ENCODE measurements at places on chromosomes 1 and 21. TPM values are rescaled to one million over a fixed set of nuclear protein-coding genes. Genes with fewer than 3 reads are reported as not detected.

- H3K4me1 ChIP-seq: peaks cover 42% of the 10 kb centered on the region
- H3K27ac ChIP-seq: no peak overlapping the region
- no peak for DNase-seq
- H3K36me3 ChIP-seq: peaks cover 17% of the 10 kb centered on the region
These were observed 24.7 kb downstream of the KIAA0040 start for GRCh38 chr1:175167861-175168260.

GRCh38 chr1:103949779-103950178 is 200.1 kb downstream of the AMY1C start:
- no peaks in the 10 kb centered on the region for H3K36me3 ChIP-seq
- no peaks in the 10 kb centered on the region for H3K4me1 ChIP-seq

- DNase-seq: no peak
- H3K4me3 ChIP-seq: no peak overlapping the region
- H3K27me3 ChIP-seq: no peaks in the 10 kb centered on the region
- H3K4me1 ChIP-seq: no peaks in the 10 kb centered on the region
- H3K36me3 ChIP-seq: no peaks in the 10 kb centered on the region
These were observed 16.6 kb upstream of the ADORA3 start for GRCh38 chr1:111520053-111520452.

DNA sequence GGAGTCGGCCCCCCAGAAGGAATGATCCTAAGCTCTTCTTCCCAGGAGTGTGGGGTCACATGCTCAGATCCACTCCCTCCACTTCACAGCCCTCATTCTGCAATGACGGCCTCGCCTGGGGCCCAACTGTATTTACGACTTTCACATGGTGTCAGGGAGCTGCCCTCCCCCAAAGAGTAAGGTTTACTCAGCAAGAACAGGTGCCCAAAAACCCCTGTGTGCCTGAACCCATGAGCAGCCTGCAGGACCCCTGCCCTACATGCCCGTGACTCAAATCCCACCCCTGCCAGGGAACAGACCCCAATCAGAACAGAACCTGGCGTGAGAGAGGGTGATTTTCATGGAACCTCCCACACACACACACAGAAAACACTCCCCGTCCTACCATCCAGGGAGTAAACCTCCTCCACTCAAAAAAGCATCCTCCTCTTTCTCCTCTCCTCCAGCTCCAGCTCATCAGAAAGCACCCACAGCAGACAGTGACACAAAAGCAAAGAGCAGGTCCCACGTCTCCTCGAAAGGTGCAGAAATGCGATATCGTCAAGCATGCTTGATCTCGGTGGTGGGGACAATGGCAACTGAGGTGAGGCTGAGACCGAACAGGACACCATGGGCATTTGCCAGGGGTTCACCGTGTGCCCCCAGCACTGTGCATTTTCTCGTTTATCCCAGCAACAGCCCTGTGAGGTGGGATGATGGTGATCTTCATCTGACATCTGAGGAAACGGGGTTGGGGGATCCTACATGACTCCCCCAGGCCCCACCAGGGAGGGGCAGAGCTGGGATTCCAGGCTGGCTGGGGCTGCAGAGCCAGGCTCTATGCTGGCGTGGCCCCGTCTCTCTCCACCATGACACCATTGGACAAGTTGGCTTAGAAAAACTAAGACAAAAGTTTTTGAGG is 397.9 kb downstream of the NPHP4 start:
- no peak overlapping the region for H3K27ac ChIP-seq
- DNase-seq: no peak
- H3K36me3 ChIP-seq: no peaks in the 10 kb centered on the region
- H3K27me3 ChIP-seq: peaks cover 13% of the 10 kb centered on the region
- H3K4me1 ChIP-seq: no peaks in the 10 kb centered on the region

- no peaks in the 10 kb centered on the region for H3K36me3 ChIP-seq
- peak; percentile 61 for DNase-seq
- H3K4me1 ChIP-seq: peaks cover 13% of the 10 kb centered on the region
- H3K27me3 ChIP-seq: no peaks in the 10 kb centered on the region
- peak overlapping the region; percentile 57 for H3K4me3 ChIP-seq
These were observed 76.7 kb downstream of the ARHGEF16 start for GRCh38 chr1:3530926-3531818.

GRCh38 chr1:65260851-65261473 is 48.4 kb upstream of the DNAJC6 start:
- DNase-seq: peak; percentile 59
- no peak overlapping the region for H3K27ac ChIP-seq
- H3K4me3 ChIP-seq: no peak overlapping the region
- H3K27me3 ChIP-seq: no peaks in the 10 kb centered on the region

DNA sequence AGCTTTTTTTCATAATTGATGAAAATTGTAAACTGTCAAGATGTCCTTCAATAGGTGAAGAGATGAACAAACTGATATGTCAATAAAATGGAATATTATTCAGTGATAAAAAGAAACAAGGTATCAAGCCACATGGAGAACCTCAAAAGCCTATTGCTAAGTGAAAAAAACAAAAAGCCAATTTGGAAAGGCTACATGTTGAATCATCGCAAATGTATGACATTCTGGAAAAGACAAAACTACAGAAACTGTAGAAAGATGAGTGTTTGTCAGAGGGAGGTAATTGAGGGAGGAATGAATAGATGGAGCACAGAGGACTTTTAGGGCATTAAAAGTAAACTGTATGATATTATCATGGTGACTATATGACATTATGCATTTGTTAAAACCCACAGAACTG is 34.5 kb upstream of the USP25 start:
- H3K4me1 ChIP-seq: no peaks in the 10 kb centered on the region
- no peak overlapping the region for H3K27ac ChIP-seq
- no peaks in the 10 kb centered on the region for H3K27me3 ChIP-seq
- no peak overlapping the region for H3K4me3 ChIP-seq
- no peak for DNase-seq

Gene IL19
- not detected for total RNA-seq

Measured in HCT116 (cell line).